ENCODE measurements at places on chromosomes 11 and 22. TPM values are rescaled to one million over a fixed set of nuclear protein-coding genes. Genes with fewer than 3 reads are reported as not detected.

DNA sequence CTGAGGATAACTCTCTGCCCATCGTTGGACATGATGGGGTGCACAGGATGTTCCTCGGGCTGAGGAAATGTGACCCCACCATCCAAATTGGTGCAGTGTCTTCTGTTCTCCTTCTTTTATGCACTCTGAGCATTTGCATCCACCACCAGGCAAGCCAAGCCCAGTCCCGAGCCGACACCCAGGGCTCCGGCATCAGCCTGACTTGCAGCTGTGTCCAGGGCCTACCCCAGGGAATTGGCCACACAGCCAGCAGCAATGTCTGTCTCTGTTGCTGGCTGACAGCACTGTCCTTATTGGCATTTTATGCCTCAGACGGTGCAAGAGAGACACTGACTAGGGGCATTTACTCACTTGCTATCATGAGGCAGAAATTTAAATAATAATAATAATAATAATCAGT is 25.4 kb upstream of the CPT1A start:
- no peak for DNase-seq

- no peak for DNase-seq
Observed at GRCh38 chr11:14636119-14636518, 7.5 kb upstream of the PDE3B start.

The OR5AN1 gene
- total RNA-seq: not detected

DNA sequence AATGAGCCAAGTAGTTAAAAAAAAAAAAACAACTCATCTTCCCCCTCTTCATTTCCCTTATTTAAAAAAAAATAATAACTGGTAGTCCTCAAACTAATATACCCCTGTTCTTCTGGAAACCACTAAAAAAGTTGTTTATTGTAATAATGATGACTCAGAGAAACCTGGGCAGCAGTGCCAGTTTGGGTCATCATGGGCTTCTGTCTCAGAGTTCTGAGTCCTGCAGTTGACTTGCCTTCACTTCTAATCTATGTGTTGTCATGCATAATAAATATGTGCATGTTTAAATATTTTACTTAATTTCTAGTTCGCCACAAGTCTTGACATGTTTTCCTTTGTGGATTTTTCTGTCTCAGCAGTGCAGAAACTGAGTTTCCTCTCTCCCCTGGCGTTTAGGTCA is 46.8 kb downstream of the PPP2R1B start:
- no peak for DNase-seq

DNA sequence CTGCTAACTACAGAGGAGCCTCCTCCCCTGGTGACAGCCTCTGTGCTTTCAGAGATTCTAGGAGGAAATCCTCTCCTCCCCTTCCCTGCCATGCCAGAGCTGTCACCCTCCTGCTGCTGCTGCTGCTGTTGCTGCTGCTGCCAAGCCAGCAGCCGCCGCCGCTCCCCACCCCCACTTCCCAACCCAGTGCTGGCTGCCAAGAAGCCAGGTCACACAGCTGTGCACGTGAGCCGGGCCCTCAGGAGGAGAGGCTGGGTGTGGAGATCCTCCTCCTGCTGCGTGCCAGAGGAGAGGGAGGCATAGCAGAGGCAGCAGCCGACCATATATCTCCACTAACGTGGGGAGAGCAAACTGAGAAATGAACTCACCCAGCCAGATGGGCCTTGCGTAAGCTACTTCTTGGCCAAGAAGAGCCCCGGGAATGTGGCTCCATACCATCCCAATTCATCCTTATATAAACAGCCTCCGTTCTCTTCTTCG is 12.4 kb downstream of the CRY2 start:
- peak; percentile 93 for DNase-seq

DNA sequence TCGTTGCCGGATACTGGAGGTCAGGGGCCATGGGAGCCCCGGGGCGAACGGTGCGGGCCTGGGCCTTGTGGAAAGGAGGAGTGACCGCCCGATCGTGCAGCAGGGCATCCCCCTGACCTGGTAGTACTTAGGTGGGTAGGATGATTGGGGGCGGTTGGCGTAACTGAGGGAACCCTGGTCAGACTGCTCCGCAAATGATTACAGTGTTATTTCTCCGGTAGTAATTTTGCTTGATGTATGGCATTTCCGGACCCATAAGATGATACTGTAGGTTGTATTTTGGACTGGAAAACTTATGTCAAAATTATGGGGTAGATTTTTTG is 762 bp downstream of the MTMR3 start:
- DNase-seq: no peak

GRCh38 chr11:23924226-23924625 is 572.6 kb upstream of the LUZP2 start:
- DNase-seq: no peak

DNA sequence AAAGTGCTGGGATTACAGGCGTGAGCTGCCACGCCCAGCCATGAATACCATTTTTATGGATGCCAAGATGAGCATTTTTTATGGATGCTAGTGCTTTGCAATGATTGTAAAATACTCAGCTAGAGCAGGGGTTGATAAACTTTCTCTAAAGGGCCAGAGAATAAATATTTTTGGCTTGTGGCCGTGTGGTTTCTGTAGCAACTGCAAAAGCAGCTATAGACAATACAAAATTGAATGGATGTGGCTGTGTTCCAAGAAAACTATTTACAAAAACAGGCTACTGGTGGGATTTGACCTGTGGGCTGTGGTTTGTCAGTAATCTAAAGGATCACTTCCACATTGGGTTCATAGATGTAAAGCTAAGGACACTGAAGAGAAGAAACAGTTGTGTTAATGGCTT is 56.0 kb downstream of the COMMD9 start:
- DNase-seq: no peak

The SNX19 gene
- 47.7 TPM for total RNA-seq
